ENCODE measurements at places on chromosomes 11 and 22.
A peak's percentile ranks its signal among the peaks of the same experiment; 100 is the strongest.

DNA sequence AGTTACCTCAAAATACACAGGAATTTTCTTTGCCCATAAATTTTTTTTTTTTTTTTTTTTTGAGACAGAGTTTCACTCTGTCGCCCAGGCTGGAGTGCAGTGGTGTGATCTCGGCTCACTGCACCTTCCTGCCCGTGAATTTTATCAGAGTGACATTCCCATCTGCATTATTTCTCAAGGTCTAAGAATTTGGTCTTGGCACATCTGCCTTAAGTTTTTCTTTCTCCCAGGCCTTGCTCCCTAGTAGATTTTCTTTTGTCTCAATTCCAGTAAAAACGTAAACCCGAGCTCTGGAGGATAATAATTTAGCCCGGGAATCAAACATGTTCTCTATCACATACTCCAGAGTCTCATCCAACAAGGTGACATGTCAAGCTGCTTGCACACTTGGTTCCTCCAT, 12.4 kb downstream of the TRIM6 start:
- no peak for DNase-seq

DNA sequence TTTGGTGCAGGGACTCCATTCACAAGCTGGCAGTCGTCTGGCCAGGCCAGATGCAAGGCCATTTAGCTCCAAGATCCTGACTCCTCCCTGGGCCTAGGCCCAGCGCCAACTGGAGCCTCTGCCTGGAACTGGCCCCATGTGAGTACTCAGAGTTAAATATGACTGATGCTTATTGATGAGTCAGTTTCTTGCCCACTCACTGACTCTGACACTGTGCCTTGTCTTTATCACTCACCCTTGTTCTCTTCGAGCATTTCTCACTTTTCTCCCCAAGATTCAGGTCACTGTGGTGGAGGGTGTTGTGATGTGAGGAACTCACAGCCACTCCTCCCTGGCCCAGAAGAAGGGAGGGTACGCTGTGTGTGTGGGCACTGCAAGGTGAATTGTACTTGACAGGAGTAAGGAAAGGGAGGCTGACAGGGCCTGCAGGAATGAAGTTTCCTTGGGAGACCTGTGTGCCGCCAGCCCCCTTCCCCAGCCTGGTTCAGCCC, 23.2 kb upstream of the ST3GAL4 start:
- no peak for DNase-seq

GRCh38 chr11:65965986-65966762, 4.6 kb downstream of the SART1 start:
- DNase-seq = no peak

DNA sequence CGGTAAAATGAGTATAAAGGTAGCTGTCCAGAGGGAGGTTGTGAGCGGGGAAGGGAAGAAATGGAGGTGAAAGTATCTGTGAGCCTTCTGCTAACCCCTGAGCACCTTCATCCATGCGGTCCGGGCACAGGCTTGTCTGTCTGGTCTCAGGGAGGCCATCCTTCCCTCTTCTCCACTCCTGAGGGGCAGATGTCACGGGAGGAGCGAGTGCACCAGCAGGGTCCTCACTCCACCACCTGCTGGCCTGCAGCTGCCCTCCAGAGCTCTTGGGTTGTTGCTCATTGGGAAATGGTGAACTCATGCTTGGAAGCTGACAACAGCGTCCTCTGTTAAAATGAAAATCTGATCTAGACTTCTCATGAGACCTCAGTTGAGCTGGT, 33.8 kb upstream of the WNT11 start:
- DNase-seq = no peak

DNA sequence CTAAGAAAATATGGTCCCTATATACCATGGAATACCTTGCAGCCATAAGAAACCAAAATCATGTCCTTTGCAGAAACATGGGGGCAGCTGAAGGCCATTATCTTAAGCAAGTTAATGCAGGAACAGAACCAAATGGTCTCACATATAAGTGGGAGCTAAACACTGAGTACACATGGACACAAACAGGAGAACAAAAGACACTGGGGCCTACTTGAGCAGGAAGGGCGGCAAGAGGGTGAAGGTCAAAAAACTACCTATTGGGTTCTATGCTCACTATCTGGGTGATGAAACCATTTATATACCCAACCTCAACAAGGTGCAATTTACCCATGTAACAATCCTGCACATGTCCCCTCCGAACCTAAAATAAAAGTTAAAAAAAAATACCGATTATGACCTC, 22.5 kb downstream of the GAS2 start:
- no peak for DNase-seq

GRCh38 chr22:38735465-38736256, 20.1 kb downstream of the SUN2 start:
- no peak for DNase-seq

- DNase-seq = no peak
Observed at GRCh38 chr11:3642071-3642951, 519 bp upstream of the ART5 start.

DNA sequence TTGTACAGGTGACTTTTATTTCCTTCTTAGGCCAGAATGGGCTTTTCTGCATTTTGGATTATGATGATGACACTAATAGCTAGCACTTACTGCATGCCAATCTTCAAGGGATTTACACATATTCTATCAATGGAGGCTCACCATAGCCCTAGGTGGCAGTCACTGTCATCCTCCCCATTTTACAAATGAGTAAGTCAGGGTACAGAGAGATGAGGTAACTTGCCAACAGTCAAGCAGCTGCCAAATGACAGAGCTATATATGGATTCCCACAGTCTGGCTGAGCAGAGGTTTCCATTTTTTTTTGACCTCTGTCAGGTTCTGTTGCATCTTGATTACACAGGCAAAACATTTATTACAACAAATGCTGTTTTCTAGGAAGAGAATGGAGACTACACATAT, 23.8 kb upstream of the C11orf96 start:
- DNase-seq = no peak

GRCh38 chr22:28027453-28028448, 108.7 kb upstream of the PITPNB start:
- no peak for DNase-seq

GRCh38 chr11:19018901-19019300, 41.6 kb downstream of the MRGPRX2 start:
- no peak for DNase-seq

- DNase-seq = no peak
Observed at GRCh38 chr11:102010776-102011494, 36.3 kb upstream of the CFAP300 start.

- DNase-seq = no peak
Observed at GRCh38 chr11:80061056-80061455, 620.2 kb upstream of the TENM4 start.

GRCh38 chr11:3008746-3009336, 16.7 kb upstream of the NAP1L4 start:
- no peak for DNase-seq

DNA sequence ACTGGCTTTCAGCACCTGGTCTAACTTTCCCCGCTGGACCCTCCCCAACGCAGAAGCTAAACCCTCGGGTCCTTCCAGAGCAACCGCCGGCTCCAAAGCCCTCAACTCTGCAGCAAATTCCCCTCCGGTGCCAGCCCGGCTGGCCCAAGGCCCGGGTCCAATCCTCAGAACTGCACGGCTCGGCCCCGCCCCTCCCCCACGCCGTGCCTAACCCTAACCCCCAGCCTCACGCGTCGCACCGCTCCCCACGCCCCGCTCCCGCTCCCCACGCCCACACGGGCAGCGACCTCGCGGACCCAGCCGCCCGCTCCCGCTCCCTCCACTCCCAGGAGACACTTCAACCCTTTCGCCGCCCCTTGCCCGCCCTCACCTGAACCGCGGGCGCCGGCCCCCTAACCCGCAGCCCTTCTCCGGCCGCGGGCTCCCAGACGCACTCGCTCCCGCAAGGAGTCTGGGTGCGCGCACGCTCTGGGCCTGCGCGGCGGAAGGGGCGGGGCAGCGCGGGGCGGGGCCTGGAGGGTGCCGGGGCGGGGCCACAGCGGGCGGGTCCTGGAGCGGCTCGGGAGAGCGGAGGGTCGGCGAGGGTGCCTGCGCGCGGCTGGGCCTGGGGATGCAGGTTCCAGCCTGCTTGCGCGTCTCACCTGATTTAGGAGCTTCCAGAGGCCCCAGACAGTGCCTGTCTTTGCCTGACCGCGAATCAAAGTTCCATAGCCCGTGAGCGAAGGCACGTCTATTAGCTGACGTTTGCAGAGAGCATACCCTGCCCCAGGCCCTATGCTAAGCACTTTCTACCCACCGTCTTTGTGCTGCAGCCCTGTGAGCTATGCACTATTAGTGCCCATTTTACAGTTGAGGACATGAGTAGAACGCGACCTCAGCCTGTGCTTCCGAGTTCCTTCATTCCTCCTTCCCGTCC, at the start of gene NFRKB:
TSS of gene NFRKB (minus strand) at position 453 of the 916 bp plus-strand sequence. CDS start 2,729 bp downstream, outside the sequence.
- peak; percentile 8 for DNase-seq

GRCh38 chr22:44799077-44799945, 46.9 kb downstream of the ARHGAP8 start:
- DNase-seq = no peak

- DNase-seq = no peak
Observed at GRCh38 chr22:22974795-22975580, 87.4 kb downstream of the IGLL5 start.

All from NCI-H1436 treated with DMSO at 0.1 percent for 48 hours (cell line).